ENCODE measurements at places on chromosomes 5 and 9.

DNA sequence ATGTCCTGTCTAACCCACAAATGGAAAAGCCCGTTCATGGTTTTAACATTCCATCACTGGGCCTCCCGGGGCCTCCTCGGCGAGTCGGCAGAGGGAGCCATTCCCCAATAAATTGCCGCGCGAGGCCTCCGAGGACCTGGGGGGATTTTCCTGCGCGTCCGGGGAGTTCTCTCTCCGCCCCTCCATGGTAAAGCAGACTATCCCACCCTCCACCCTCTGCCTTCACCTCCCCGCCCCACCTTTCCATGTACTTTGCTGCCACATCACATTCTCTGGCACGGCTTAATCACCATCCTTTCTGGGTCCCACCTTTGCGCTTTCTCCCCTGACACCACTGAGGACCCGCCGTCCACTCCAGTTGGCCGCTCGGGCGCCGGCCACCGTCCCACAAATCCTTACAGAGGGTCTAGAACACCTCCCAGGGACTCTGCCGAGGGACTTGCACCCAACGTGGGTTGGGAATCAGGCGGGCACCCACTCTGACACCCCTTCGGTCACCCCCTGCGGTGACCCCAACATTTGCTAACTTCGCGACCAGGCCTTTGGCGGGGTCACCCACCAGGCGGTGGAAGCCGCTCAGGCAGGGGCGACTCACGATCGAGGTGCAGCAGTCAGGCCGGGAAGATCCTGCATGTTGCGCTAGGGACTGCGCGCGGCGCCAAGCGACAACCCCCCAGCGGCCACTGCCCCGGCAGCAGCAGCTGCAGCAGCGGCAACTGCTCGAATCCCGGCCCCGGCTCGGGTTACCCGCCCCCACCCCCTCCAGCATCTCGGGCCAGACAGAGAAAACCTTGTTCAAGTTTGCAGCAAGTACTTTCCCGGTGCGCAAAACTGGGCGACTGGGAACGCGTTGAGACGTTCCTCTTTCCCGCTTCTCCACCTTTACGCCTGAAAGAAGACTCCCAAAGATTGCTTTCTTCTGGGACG, at the start of gene MEGF10:
MEGF10 (plus strand) TSS at position 778 of the 927 bp plus-strand sequence. CDS start 40,513 bp downstream, outside the sequence.
- peak; percentile 83 for DNase-seq

DNA sequence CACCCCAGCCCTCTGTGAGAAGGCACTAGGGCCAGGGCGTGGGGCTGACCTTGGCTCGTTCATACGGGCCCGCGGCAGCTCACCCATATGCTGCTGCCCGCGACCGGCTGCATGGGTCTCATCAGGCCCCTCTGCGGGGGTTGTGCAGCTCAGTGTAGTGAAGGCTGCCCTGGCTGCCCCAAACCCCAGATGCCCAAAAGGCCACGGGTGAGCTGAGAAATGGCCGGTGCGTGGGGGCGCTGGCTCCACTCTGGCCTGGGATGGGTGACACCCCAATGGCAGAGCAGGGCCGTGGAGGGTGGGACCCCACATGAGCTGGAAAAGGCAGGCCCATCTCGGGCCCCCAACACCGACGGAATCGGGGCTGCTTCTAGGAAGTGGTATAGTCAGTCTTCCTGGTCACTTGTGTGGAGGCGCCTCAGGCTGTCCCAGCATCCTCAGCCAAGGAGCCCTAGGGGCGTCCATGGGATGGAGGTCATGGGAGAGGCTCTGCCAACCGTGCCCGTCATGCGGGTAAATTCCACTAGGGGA, 19.4 kb upstream of the LRRC14B start:
- no peak for DNase-seq

GRCh38 chr9:104091116-104091515, 3.0 kb upstream of the SMC2 start:
- no peak for DNase-seq

DNA sequence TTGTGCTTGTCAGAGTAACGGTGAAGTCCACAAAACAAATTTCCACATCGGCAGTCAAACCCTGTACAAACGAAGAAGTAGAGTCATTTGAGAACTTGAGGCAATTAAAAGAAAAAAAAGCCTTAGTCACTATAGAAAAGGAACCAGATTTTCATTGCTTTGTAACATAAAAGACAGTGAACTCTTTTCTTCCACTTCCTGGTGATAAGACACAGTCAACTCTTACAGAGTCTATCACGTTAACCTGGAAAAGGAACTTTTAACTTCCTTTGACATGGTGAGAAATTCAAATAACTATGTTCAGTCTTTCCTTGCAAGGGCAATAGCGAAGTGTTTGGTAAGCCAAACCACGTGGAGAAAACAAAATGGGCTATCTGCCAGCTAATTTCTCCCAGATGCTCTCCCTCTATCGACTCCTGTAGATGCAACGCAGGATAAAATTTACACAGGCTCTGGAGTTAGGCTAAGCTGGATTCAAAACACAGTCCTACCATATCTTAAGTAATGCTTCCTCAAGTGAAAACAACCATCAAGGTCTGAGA, 8.9 kb downstream of the ZFAND5 start:
- peak; percentile 48 for DNase-seq

DNA sequence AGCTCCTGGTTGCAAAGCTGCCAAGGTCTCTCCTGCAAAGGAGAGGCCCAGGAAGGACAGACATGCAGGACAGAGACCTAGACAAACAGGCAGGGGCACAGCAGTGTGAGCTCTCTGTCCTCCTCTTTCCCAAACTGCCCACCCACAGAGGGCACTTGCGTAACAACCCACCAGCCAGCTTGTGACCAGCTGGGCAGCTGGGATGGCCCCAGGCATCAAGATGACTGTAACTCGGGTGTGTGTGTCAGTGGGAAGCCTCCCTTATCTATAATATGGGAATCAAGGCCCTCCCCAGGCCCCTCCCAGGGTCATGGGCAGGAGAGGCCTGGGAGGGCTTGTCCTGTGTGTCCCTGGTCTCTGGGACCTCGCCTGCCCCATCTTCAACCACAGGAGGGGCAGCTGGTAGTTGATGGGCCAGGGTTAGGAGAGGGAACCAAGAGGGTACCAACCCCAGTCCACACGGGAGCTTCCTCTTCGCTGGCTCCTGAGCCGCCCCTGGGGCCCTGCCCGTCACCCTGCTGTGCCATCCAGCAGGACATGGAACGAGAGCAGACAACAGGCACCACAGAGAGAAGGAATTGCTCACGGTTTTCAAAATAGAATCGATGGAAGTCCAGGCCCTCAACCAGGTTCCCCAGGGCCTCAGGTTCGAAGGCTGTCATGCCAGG, 37.9 kb downstream of the SLC6A7 start:
- DNase-seq, result no peak

DNA sequence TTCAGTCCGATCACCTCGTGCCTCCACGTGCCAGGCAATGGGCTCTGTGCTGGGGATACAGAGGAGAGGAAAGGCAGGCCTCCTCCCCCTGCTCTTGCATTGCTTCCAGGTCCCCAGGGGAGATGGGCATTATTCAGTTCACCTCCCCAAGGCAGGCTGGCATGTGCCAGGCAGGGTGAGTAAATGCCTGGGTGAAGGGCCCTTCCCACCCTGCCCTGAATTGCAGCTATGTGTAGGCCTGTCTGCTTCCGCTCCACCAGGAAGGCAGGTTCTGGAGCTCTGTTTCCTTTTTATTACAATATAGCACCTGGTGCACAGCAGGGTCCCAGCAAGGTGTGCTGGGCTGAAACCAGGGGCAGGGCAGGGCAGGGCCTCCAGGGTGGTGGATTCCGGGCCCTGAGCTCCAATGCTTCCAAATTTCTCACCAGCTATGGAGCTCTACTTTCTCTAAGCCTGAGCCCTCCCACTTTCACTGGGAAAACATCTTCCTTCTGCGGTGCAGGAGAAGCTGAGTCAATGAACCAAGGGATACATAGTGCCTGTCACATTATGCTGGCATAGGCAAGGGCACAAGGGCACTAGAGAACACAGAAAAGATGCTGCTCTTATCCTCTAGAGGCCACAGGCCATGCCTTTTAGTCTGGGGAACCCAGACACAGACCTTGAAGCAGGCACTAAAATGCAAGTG, 42.0 kb downstream of the SHB start:
- no peak for DNase-seq

DNA sequence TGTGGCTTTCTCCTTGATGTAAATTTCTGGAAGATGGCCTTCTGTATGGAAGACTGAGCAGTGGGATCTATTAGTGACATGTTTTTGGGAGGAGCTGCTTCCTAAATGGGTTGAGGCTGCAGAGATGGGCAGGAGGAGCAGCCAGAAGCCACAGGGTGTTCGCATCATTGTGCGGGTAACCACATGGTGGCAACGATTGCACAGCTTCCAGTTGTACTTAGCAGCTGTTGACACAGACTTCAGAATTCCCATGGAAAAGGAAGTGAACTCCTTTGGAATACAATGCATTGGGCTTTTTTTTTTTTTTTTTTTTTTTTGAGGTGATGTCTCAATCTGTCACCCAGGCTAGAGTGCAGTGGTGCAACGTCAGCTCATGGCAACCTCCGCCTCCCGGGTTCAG, 297.3 kb downstream of the NR3C1 start:
- peak; percentile 75 for DNase-seq

DNA sequence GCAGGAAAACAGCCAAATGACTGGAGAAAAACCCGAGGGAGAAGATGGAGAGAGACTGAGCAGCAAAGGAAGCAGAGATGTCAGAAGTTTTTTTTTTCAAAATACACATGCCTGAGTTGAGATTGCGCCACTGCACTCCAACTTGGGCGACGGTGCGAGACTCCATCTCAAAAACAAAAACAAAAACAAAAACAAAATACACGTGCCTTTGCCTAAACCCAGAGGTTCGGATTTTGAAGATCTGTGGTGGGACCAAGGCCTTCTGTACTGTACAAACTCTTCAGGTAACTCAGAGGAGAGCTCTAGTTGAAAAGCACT, 38.8 kb upstream of the FBXW11 start:
- no peak for DNase-seq

GRCh38 chr9:132166599-132166998, 4.7 kb downstream of the NTNG2 start:
- no peak for DNase-seq

- no peak for DNase-seq
Observed at GRCh38 chr9:109588415-109588814, 90.3 kb upstream of the PTPN3 start.

DNA sequence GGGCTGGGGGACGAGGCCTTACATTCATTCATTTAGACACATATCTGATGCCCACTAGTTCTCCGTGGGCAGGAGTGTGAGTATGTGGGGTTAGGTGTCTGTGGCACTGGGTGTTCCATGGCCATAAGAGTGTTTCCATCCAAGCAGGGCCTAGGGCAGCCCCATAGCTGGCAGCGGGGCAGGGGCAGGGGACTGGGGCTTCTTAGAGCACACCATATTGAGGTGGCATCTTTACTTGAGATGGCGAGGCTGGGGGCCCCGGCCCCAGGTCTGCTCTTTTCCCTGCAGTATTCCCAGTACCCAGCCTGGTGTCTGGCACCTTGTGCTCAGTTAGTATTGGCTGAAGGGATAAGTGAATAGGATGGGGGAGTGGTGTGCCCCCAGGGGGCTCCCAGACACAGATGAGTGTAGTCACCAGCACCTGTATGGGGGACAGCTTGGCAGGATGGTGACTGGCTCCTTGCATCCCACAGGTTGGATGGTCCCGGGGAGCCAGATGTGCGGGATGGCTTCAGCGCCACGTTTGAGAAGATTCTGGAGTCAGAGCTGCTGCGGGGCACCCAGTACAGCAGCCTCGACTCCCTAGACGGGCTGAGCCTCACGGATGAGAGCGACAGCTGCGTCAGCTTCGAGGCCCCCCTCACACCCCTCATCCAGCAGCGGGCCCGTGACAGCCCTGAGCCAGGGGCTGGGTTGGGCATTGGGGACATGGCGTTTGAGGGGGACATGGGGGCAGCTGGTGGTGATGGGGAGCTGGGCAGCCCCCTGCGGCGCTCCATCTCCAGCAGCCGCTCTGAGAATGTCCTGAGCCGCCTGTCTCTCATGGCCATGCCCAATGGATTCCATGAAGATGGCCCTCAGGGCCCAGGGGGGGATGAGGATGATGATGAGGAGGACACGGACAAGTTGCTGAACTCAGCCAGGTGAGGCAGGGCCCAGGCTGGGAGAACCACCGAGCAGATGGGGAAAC, 17.5 kb downstream of the PSD2 start:
- DNase-seq, result no peak

DNA sequence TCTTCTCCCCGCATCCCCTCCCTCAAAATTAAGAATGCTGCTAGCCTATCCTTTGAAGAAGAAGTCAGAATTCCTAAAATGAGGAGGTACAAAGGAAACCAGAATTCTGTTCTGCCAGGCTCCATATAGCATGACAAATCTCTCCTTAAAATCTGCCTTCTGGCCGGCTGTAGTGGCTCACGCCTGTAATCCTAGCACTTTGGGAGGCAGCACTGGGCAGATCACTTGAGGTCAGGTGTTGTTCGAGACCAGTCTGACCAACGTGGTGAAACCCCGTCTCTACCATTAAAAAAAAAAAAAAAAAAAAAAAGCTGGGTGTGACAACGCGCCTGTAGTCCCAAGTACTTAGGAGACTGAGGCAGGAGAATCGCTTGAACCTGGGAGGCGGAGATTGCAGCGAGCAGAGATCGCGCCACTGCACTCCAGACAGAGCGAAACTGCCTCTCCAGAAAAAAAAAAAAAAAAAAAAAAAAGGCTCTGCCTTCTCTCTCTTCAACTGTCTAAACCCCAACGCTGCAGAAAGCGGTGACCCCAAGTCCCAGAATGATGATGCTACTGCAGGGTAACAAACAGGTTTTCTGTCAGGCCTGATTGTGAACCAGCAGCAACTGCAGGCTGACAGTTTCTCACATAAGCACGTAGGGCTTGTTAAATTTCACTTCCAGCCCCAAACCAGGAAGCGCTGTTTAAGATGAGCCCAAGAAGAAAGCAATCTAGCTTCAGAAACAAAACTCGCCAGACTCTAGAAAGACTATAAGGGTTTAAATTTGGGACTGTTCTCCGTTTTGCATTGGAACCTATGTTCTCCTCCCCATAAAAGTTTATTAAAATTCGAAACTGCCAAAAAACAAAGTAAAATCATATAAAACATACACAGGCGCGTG, 963 bp upstream of the CAST start:
- peak; percentile 59 for DNase-seq

GRCh38 chr5:172727551-172727950, 43.4 kb downstream of the DUSP1 start:
- no peak for DNase-seq

DNA sequence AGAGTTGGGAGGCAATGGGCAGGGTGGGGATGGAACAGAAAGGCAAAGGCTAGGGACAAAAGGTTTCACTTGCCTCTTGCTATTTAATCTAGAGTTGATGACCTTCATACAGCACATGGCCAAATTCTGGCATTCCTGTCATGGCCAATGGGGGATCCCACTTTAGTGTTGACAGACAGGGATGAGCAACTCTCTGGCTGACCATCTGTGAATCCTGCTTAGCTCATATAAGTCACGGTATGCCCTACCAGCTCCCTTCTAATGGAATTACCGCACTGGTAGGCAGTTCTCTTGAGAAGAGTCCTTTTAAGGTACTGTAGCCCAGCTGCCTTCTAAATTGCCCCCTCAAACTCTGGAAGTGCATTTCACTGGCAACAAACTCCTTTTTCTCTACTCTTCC, 76.1 kb downstream of the MAMDC2 start:
- no peak for DNase-seq

DNA sequence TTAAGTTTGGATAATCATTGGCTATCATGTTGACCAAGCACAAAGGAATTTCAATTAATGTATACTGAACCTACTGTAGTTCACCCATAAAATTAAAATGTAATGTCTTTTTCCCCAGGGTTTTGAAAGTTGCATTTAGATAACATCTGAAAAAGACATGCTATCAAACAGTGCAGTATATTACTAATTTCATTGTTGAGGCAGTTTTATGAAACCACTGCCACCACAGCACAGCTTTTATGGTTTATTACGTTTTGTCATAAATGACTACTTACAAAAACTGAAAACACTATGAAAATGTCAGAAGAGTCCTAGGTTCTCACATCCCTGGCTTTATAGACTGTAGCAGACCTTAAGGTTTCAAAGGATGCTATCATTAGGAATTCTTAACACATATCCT, 32.0 kb upstream of the HAPLN1 start:
- DNase-seq, result no peak
